Mammary epithelial cell (primary cell): ENCODE measurements at places on chromosomes 2 and 18.

DNA sequence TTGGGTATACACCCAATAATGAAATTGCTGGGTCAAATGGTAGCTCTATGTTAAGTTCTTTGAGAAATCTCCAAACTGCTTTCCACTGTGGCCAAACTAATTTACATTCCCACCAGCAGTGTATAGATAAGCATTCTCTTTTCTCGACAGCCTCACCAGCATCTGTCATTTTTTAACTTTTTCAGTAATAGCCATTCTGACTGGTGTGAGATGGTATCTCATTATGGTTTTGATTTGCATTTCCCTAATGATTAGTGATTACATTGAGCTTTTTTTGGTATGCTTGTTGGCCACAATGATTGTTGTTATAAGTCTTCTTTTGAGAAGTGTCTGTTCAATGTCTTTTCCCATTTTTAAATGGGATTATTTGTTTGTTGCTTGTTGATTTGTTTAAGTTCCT lies 50.4 kb upstream of the EPAS1 start:
- DNase-seq: no peak

DNA sequence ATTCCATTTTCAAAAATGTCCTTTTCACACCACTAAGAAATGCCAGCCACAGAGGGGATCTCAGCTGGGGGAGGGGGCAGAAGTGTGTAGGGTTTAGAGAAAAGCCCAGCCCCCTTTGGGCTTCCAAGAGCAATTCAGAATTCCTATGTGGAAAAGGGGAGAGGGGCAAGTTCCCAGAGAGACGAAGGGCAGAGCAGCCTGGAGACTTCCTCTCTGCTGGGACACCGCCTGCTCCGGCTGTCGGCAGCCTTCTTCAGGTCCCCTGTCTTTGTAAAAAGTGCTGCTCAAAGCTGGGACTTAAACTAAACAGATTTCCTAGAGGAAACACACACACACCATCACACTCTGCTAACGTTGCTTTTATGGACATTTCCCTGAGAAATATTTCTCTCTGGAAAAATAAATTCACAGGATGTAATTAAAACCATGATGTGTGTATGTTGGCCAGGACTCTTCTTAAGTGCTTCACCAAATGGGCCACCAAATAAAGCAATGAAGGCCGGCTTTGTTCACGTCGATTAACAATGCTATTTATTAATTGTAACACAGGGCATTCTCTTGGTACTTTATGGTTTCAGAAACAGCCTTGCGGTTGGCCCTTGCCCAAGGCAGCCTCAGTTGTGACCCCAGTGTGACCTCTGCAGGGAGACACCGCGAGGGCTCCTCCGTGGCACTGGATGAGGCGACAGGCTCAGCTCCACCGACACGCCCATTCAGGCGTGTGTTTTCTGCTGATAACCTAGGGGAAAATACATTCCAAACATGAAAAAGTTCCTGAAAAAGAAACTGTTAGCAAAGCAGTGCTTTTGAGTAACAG lies 5.6 kb upstream of the ASB1 start:
- peak; percentile 36 for DNase-seq

DNA sequence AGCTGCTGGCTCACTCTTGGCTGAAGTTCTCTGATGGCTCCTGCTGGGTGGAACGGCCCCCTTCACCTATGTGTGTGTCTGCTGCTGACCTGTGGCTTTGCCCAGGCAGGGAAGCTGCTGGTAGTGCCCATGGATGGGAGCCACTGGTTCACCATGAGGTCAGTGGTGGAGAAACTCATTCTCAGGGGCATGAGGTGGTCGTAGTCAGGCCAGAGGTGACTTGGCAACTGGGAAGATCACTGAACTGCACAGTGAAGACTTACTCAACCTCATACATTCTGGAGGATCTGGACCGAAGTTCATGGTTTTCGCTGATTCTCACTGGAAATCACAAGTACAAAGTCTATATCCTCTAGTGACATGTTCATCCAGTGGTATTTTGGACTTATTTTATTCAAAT lies 13.9 kb upstream of the UGT1A8 start:
- no peak for DNase-seq

DNA sequence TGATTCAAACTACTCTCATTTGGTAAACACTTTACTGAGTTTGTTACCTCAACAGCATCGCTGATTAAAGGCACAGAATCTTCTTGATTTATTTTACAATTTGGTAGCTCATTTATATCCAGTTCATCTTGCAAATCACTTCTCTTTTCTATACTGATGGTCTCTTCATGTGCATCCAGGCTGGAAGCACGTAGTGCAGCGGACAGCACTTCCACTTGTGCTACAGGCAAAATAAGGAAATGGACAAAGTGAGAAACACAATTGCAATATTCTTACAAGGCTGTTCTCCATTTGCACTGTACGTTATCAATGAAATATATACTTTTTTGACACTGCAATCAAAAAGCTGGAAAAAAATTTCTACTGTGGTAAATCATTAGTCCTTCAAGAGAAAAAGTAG lies 51.0 kb downstream of the PPP4R1 start:
- DNase-seq: no peak

GRCh38 chr2:39325966-39326365 lies 82.2 kb upstream of the CDKL4 start:
- no peak for DNase-seq

DNA sequence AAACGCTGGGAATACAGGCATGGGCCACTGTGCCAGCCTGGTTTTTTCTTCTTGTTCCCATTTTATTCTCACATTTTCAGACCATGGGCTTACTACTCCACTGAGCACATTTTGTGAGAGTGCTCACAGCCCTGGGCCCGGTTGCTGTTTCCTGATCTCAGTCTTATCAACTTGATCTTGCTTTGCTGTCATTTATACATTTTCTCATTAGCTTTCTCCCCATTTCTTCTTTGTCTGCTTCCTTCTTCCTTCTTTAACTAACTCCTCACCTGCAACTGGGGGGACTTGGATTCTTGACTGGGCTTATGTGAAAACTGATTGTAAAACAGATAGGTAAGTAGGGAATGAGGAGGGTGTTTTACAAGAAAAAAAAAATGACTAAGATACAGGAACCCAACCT lies 117.3 kb downstream of the PLB1 start:
- DNase-seq: peak; percentile 47
